ENCODE measurements at places on chromosomes 2 and 18.

- H3K4me1 ChIP-seq: no peaks in the 10 kb centered on the region
- H3K27me3 ChIP-seq: no peaks in the 10 kb centered on the region
- H3K36me3 ChIP-seq: no peaks in the 10 kb centered on the region
- H3K27ac ChIP-seq: no peak overlapping the region
- DNase-seq: no peak
Measured at GRCh38 chr18:66136039-66136438, 385.2 kb downstream of the CDH7 start.

- H3K27me3 ChIP-seq: no peaks in the 10 kb centered on the region
- H3K36me3 ChIP-seq: peaks cover 5% of the 10 kb centered on the region
- no peak overlapping the region for H3K4me3 ChIP-seq
- no peak overlapping the region for H3K27ac ChIP-seq
- no peaks in the 10 kb centered on the region for H3K4me1 ChIP-seq
Measured at GRCh38 chr18:79924814-79925731, 26.4 kb downstream of the SLC66A2 start.

- H3K4me3 ChIP-seq: no peak overlapping the region
- H3K4me1 ChIP-seq: no peaks in the 10 kb centered on the region
- DNase-seq: no peak
- no peaks in the 10 kb centered on the region for H3K27me3 ChIP-seq
Measured at GRCh38 chr2:18516112-18516511, 44.3 kb downstream of the RDH14 start.

GRCh38 chr2:53509831-53510388 lies 257.7 kb upstream of the CHAC2 start:
- no peak overlapping the region for H3K4me3 ChIP-seq
- no peaks in the 10 kb centered on the region for H3K27me3 ChIP-seq
- H3K27ac ChIP-seq: no peak overlapping the region
- DNase-seq: no peak
- no peaks in the 10 kb centered on the region for H3K4me1 ChIP-seq

DNA sequence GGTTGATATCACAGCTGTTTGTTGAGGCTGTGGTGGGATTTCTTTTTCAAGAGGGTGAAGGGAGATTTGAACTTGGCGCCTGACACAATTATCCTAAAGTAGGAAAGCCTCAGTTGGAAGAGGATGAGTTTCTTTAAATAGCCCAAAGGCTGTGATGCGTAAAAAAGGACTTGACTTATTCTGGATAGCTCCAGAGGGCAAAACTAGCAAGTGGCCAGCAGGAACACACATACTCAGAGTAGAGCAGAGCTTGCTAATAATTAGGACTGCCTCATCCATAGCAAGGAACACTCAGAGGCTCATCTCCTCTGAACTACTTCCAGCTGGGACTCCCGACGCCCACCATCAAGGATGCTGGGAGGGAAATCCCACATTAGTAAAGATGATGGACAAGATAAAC lies 74.0 kb downstream of the AFF3 start:
- H3K4me3 ChIP-seq: no peak overlapping the region
- H3K36me3 ChIP-seq: no peaks in the 10 kb centered on the region
- no peaks in the 10 kb centered on the region for H3K27me3 ChIP-seq

DNA sequence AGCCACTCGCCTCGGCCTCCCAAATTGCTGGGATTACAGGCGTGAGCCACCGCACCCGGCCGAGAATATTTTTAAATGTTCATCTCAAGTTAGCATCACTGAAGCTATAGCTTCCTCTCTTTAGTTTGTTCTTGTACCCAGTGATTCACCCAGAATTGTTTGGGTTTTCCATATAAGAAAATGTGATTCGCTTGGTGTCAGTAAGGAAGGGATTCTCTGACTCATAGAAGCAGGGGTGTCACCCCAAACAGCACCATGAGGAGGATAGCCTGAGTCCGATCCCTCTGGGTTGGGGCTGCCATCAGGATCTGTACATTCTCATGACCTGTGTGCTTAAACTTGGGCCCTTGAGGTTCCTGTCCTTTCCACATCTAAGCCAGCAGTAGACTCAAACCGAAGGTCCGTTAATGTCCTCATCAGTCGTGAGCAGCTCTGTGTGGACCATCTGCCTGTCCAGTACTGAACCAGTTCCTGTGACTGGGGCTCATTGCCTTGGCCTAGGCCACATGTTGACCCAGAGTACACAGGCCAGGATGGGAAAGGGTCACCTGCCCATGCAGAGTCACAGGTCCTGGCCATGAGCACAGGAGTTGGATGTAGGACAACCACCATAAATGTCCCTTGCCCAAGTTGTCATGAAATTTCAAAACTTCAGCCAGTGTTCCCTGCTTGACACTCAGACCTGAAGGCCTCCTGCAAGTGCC lies 311.9 kb downstream of the GBX2 start:
- H3K27me3 ChIP-seq: no peaks in the 10 kb centered on the region
- H3K4me3 ChIP-seq: no peak overlapping the region
- no peaks in the 10 kb centered on the region for H3K4me1 ChIP-seq
- H3K27ac ChIP-seq: no peak overlapping the region
- H3K36me3 ChIP-seq: no peaks in the 10 kb centered on the region

DNA sequence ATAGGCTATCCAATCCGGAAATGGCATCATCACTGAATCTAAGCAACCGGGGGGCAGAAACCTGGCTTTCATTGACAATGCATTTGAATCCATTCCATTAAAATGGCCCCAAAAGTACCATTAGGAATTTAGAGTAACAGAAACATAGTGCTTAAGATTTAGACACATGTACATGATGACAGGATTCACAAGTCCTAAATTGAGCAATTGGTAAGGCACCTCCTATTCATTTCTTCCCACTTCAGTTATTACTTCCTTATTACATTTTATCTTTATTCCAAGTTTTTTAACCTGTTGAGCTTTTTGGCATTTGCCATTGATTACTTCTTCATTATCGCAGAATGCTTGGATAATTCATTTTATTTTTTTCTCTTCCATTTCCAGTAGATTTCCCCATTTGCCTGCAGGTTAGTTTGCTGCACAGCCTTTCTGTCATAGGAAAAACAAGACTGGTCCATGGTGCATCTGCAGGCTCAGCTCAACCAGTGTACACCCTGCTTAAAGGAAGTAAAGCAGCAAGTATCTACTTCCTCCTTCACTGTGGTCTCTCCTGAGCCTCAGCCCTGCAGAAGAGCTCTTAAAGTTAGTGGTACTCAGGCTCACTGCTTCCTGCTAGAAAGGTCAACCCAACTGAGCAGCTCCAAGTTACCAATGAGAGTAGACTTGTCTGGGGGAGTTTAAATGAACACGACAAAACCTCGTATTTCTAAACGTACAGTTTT lies 89.2 kb downstream of the DOCK10 start:
- H3K4me1 ChIP-seq: peaks cover 41% of the 10 kb centered on the region
- no peak overlapping the region for H3K4me3 ChIP-seq
- no peaks in the 10 kb centered on the region for H3K27me3 ChIP-seq

GRCh38 chr2:209593930-209594329 lies 170.1 kb downstream of the MAP2 start:
- H3K27ac ChIP-seq: no peak overlapping the region
- H3K36me3 ChIP-seq: no peaks in the 10 kb centered on the region
- DNase-seq: no peak
- no peaks in the 10 kb centered on the region for H3K27me3 ChIP-seq
- H3K4me3 ChIP-seq: no peak overlapping the region

- no peak for DNase-seq
- no peaks in the 10 kb centered on the region for H3K27me3 ChIP-seq
- peak overlapping the region; percentile 51 for H3K27ac ChIP-seq
- H3K36me3 ChIP-seq: no peaks in the 10 kb centered on the region
- H3K4me3 ChIP-seq: no peak overlapping the region
Measured at GRCh38 chr18:75249175-75249518, 38.5 kb downstream of the TSHZ1 start.

DNA sequence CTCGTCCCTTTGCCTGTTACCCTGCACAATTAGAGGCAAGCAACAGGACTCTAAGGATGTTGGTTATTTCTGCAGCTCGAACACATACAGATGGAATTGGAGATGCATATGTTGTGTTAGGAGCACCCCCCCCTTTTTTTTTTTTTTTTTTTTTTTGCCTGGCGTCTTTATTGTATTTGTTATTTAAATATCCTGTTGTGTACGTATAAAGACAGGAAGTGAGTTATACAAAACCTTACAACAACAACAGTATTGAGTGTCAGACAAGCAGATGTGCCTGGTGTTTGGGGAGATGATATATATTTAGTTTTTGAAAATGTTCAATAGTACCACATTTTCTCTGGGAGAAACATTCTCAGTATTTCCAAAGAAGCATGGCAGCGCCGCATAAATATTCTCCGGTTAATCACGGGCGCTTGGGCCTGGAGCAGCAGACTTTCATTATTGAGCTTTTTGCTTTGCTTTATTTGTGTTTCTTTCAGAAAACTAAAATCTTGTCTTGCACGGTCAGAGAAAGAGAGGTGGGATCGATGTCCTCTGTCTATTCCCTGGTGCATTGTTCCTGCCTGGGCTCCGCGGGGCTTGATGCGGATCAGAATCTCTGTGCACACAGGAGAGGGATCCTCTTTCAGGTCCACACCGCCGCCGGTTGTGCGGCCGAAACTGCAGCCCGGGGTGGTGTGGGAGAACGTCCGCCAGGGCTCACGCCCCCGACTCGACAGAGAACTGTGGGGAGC lies 23.2 kb upstream of the ZNF516 start:
- peaks cover 9% of the 10 kb centered on the region for H3K4me1 ChIP-seq
- H3K27ac ChIP-seq: no peak overlapping the region
- peaks cover 23% of the 10 kb centered on the region for H3K27me3 ChIP-seq
- DNase-seq: no peak

GRCh38 chr2:96702098-96702785 lies 37.6 kb downstream of the LMAN2L start:
- no peaks in the 10 kb centered on the region for H3K27me3 ChIP-seq
- no peak overlapping the region for H3K4me3 ChIP-seq
- peaks cover 15% of the 10 kb centered on the region for H3K36me3 ChIP-seq
- DNase-seq: no peak

DNA sequence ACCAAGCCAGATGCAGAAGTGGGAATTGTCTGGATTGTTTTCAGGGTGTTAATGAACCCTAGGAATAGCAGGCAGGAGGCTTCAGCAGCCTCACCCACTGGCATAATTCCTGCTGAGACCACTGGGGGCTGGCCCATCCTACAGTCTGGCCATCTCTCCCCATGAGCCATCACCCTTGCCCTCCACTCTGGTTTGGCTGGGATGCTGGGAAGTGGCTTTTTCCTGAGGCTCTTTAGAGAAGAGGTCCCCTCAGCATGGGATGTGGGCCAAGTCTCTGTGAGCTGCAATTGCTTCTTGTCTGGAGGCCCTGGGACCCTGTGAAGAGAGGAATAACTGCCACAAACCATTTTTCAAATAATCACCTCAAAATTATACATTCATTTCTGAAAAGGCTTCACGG lies 4.0 kb downstream of the TCF7L1 start:
- no peak for DNase-seq
- H3K27ac ChIP-seq: no peak overlapping the region

- no peak overlapping the region for H3K4me3 ChIP-seq
- DNase-seq: no peak
- H3K27ac ChIP-seq: no peak overlapping the region
- no peaks in the 10 kb centered on the region for H3K4me1 ChIP-seq
- H3K36me3 ChIP-seq: no peaks in the 10 kb centered on the region
- no peaks in the 10 kb centered on the region for H3K27me3 ChIP-seq
Measured at GRCh38 chr2:208370881-208371633, 35.5 kb upstream of the PTH2R start.

DNA sequence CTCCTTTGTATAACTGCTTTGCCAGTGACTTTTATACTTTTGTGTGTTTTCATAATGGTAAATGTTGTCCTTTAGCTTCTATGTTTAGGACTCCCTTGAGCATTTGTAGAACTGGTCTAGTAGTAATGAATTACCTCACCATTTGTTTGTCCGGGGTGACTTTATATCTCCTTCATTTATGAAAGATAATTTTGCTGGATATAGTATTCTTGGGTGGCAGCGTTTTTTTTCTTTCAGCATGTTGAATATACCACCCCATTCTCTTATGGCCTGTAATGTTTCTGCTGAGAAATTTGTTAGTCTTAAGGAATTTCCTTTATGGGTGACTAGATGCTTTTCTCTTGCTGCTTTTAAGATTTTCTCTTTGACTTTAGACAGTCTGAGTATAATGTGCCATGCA lies 56.0 kb downstream of the GPC1 start:
- H3K4me1 ChIP-seq: no peaks in the 10 kb centered on the region
- no peaks in the 10 kb centered on the region for H3K27me3 ChIP-seq
- no peak overlapping the region for H3K27ac ChIP-seq
- no peak for DNase-seq

DNA sequence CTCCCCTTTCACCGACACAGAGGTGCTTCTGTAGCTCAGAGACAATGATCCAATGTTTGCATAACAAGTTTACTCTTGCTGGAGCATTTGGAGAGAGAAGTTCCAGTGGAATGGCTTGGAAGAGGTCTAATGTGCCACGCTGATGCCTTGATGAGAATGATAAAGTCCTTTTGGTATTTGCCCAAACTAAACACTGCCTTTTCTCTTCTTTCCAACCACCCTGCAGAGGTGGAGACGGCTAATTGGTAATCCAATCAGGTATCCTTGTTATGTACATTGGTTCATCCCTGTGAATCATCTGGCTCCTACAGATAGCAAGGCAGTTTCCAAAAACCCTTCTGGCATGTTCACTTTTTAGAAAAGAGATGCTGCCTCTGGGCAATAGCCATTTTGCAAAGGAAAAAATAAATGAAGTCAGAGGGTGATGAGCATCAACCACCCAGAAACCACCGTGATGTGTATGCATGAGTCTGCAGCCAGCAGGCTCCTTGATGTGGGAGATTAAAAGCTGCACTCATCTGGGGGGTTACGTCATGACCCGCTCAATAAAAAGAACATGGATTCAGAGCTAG lies 40.6 kb downstream of the KIAA2012 start:
- no peak for DNase-seq
- no peaks in the 10 kb centered on the region for H3K27me3 ChIP-seq
- H3K27ac ChIP-seq: no peak overlapping the region
- H3K4me1 ChIP-seq: no peaks in the 10 kb centered on the region
- H3K36me3 ChIP-seq: no peaks in the 10 kb centered on the region

DNA sequence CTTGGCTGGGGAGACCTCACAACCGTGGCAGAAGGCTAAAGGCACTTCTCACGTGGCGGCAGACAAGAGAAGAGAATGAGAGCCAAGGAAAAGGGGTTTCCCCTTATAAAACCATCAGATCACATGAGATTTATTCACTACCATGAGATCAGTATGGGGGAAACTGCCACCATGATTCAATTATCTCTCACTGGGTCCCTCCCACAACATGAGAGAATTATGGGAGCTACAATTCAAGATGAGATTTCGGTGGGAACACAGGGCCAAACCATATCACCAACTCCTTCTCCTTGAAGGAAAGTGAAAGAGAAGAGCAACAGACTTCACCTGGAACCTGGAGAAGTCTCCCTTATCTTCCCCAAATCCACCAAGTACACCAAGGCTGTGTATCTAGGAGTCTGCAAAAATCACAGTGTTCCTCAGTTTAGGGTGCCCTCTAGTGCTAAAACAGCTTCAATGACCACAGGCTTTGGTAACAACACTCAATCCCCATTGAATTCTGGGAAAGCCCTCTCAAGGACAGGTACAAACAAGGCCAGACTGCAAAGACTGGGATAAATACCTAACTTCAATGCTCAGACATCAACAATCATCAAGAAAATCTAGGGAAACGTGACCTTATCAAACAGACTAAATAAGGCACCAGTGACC lies 148.8 kb upstream of the SRD5A2 start:
- no peak overlapping the region for H3K4me3 ChIP-seq
- H3K36me3 ChIP-seq: no peaks in the 10 kb centered on the region
